ENCODE measurements at places on chromosomes 1 and 21.

GRCh38 chr1:90779573-90779972, 62.5 kb upstream of the BARHL2 start:
- no peak for DNase-seq

DNA sequence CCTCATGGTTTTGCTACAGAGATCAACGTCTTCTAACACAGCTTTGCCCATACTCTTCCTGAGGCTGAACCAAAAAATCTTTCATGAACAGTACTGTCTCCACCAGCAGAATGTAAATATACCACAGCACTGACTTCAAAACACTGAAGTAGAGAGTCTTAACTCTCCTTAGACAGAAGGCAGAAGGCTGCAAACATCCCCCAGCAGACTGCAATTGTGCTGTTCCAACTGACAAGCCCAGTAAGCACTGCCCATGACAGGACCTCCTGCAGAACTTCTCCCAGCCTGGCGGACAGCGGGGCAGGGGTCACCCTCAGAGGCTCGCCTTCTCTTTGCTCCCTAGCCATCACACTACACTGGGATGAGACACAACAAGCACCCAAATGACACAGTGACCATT, 218.7 kb downstream of the RERE start:
- no peak for DNase-seq

DNA sequence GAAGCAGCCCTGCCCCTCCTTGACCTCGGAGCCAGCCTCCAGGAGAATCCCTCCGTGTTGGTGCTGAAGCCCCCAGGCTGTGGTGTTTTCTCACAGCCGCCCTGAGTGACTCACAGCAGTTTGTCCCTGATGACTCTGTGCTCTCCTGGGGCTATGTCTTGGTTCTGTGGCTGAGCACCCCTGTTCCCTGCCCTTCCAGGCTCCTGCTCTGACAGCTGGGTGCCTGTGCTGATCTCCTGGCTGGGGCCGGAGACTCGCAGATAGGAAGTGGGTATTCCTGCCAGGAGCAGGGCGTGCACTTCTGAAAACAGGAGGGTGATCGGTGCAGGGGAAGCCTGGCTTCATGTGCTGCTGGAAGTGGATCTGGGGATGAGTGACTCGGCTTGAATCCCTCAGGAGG, 34.5 kb downstream of the POFUT2 start:
- no peak for DNase-seq

- no peak for DNase-seq
Observed at GRCh38 chr1:67609577-67610341, 75.2 kb upstream of the GADD45A start.

GRCh38 chr1:245888809-245889208, 618.3 kb downstream of the SMYD3 start:
- peak; percentile 47 for DNase-seq

- no peak for DNase-seq
Observed at GRCh38 chr1:1517973-1518620, 6.1 kb downstream of the ATAD3A start.

GRCh38 chr1:89800022-89800655, 20.7 kb upstream of the LRRC8D start:
- no peak for DNase-seq

DNA sequence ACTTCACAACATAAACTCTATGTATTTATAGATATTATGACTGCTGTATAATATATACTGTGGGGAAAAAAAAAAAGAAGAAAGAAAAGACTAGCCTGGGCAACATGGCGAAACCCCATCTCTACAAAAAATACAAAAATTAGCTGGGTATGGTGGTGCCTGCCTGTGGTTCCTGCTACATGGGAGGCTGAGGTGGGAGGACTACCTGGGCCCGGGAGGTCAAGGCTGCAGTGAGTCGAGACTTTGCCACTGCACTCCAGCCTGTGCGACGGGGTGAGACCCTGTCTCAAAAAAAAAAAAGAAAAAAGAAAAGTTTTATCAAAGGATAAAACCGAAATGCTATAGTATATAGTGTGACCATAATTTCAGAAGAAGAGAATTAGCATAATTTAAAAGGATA, 2.7 kb downstream of the EXOC8 start:
- no peak for DNase-seq

- DNase-seq, result no peak
Observed at GRCh38 chr1:39107341-39108290, 81.5 kb downstream of the NDUFS5 start.

DNA sequence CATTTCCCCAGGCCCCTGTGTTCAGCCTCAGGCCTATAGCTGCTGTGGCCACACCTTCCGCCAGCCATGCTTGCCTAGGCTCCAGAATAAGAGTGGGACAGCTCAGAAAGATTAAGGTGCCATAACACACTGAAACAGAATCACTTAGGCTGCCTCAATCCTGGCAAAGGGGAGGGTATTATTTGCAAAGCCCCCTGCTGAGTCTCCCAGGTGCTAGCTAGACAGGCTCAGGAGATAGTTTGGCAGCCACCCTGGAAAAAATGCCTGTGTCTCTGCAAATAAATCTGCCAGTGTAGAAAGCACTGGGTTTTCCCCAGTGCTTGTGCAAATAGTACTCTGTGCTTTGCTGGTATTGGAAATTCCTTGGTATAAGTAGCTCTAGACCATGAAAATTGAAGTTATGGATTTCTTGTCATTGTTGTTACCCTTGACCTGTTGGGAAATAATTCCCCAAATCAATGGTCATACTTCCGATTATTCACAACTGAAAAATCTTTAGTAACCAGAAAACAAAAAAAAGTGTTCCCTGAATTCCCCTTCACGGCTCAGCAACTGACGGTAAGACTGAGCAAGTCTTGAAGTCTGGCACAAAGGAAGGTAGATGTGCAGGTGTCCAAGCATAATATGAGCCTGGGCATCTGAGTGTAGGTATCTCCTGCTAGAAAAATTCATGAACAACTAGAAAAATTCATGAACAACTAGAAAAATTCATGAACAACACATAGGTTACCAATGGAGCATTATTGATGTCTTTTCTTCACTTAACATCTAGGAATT, 56.9 kb downstream of the PROX1 start:
- DNase-seq, result no peak

GRCh38 chr1:175207971-175208370, 15.4 kb upstream of the KIAA0040 start:
- no peak for DNase-seq

DNA sequence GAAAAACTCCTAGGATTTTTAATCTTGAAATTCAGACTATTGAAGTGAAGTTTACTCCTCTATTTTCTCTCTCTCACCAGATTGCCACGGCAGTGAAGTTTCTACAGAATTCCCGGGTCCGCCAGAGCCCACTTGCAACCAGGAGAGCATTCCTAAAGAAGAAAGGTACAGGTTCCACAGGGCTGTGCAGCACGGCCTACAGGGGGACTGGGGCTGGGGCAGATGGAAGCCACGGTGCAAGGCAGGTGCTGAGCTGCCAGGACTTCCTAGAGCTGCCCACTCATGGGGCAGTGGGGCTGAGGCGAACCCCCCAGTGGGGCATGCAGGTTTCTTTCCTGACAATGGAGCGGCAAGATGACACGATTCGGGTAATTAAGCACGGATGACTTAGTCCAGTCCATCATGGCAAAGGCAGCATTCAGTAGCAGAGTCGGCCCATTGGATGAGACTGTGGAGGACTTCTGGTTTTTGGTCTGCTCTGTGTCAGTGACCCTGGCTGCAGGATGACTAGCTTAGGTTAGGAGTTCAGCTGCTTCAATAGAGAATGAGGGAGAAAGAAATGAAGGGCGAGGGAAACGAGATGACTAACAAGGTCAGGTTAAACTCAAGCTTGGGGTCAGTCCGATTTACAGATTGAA, 61.5 kb downstream of the PEX14 start:
- no peak for DNase-seq

GRCh38 chr21:18298228-18298627, 53.6 kb downstream of the CHODL start:
- no peak for DNase-seq
